ENCODE measurements at places on chromosomes 5 and 9.

DNA sequence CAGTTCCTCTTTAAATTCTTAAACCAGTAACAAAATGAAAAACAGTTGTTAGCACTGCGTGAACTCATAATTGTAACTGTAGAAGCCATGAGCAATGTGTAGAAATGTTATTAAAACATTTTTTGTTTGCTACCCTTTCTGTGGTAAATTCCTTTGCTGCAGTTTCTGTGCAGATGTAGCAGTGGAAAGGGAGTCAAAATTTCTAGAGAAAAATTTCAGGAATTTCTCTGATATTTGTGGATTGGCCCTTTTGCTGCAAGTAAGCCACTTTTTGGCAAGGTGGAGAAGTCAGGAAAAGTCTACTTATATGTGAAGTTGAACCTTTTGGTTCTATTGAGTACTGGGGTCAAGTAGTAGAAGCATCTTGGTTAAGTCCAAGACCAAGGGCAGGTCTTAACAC is 10.1 kb downstream of the FBXL7 start:
- no peak for DNase-seq

DNA sequence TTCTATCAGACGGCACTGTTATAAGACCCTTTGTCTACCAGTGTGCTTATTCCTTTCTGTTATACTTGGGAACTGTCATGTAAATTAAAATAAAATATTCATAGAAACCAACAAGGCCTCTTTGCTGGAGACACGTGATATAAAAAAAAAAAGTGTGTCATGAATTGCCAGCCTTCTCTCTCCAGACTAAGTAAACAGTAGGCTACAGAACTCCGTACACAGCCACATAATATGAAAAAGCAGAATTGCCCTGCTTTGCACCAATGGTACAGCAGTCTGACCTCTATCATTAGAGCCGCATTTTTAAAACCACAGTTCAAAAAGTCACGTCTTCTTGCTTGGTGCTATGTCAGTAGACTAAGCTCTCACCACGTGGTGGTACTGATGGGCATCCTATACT is 231.3 kb downstream of the SEMA5A start:
- DNase-seq, result no peak

GRCh38 chr5:80083101-80083890 is 48.1 kb downstream of the THBS4 start:
- peak; percentile 23 for DNase-seq

DNA sequence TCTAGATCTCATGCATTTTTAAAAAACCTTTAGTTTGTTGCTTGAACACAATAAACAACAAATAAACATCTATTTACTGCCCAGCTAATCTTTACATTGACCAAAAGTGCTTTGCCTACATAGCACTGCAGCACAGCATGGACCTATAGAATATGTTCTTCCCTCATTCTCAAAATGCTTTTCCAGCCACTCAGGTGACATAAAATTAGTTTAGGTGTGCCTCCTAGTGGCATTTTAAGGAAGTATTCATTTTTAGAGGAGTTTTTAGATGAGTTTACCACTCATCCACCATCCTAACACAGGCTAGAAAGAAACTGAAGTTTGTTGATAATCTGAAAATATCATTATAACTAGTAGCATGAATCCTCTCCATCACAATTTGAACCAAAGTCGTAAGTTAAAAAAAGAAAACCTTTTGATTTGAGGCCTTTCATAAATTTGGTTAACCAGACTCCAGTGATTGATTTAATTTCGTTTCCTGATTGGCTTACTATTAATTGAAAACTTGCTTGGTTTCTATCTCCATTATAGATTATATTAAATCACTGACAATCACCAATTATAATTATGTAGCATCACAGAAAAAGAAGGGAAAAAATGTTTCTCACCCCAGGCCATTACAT is 12.6 kb downstream of the PLGRKT start:
- no peak for DNase-seq

DNA sequence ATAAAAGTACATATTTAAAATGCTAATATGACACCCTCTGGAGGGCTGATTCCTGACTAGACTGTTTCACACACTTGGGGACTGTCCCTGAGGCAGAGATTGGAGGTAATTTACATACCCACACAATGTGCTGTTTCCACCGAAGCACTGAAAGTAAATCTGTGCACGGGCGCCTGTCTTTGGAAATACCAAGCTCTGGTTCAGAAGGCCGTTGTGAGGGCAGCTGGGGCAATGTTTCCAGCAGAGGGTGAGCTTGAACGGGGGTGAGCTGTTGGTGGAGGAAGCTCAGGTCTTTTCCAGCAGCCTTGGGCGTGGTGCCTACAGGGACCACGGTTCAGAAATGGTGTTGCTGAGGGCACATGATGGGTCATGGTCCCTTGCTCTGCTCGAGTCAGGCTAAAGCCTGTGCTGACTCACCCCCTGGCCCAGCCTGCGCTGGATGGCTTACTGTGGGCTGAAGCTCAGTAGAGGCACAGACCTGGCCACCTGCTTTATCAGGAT is 25.8 kb upstream of the HMCN2 start:
- no peak for DNase-seq

- no peak for DNase-seq
Measured at GRCh38 chr9:131839281-131840084, 99.6 kb upstream of the RAPGEF1 start.

GRCh38 chr5:56088431-56088949 is 93.7 kb upstream of the IL6ST start:
- DNase-seq, result no peak

- DNase-seq, result no peak
Measured at GRCh38 chr9:129509533-129509928, 111.4 kb downstream of the C9orf50 start.

GRCh38 chr9:88187631-88188030 is 49.4 kb upstream of the SPATA31C2 start:
- DNase-seq, result no peak

- no peak for DNase-seq
Measured at GRCh38 chr5:158451203-158451992, 592.5 kb upstream of the CLINT1 start.

DNA sequence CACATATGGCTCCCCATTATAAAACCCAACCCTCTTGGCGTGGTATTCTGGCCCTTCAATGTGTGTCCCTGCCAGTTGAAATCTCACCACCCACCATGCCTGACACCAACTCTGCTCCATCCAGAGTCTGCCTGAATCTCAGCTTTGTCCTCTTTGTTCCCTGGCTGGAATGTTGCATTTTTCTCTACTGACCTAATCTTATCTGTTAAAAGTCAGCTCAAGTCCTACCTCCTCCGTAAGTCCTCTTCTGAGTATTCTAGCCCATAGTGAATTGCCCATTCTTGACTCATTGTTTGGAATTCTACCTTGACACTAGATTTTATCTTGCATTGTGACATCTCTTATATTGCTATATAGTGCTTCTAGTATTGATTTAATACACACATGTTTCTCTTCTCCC is 207.1 kb upstream of the VLDLR start:
- DNase-seq, result no peak

DNA sequence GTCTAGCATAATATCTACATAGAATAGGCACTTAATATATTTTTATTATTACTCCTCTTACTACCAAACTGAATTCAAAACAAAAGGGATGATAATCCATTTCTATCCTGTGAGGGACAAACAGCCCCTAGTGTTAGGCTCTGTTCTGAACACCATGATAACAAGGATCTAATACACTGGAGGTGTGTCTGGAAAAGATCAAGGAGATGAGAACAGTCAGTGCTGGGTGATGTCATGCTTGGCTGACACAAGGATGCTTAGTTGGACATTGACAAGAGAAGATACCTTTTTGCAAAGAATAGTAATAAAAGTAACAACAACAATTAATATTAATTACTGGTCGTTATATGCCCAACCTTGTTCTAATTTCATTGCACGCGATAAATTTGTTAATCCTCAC is 458.7 kb downstream of the EBF1 start:
- DNase-seq, result no peak

- no peak for DNase-seq
Measured at GRCh38 chr5:122468351-122469116, 156.5 kb downstream of the SNCAIP start.

DNA sequence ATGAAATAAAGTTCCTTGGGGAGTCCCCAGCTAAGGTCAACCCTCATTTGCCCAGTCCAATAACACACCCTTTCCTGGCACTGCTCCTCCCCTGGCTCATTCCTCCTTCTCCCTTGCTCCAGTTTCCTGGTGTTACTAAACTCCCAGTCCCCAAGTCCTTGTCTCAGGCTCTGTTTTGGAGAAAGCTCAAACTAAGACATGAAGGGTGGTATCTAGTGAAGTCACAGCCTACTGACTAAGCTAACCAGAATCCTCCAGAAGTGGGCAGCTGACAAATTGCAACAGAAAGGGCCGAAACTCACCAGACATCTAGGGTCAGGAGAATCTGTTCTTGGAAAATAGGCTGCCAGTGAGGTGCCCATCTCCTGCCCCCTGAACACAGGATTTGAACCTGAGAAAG is 118.7 kb upstream of the NEK6 start:
- no peak for DNase-seq

DNA sequence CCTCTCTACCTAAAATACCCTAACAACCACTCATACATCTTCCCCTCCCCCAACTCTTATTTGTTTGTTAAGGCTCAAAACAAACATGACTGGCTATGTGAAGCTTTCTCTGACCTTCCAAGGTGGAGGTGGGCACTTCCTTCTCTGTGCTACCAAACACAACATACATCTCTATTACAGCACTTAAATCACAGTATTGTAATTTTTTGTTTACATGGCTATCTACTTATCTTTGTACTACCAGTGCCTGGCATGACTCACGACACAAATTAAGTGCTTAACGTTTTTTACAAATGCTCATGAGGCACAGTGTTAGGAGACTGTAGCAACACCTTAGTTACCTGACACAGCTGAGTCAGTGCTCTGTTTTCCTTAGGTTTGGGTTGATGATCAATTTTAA is 18.6 kb downstream of the HOMER1 start:
- no peak for DNase-seq

GRCh38 chr9:82110881-82111280 is 122.3 kb downstream of the SPATA31D1 start:
- no peak for DNase-seq

DNA sequence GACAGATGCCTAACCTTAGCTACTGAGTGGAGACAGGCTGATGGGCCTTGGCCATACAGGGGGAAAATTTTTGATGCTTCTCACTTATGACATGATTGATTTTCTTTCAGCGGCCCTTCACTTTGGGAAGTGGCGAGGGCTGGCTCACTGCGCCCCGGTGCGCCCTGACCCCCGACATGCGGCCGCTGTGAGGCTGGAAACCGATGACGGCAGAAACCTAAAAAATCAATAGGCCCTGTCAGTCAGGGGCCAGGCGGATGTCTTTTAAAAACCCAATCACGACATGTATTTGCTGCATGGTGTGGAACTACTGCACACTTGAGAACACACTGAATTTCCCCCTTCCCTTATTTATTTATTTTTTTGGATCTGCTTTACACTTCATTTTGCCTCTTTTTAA is 121.7 kb downstream of the EBF1 start:
- DNase-seq, result no peak

DNA sequence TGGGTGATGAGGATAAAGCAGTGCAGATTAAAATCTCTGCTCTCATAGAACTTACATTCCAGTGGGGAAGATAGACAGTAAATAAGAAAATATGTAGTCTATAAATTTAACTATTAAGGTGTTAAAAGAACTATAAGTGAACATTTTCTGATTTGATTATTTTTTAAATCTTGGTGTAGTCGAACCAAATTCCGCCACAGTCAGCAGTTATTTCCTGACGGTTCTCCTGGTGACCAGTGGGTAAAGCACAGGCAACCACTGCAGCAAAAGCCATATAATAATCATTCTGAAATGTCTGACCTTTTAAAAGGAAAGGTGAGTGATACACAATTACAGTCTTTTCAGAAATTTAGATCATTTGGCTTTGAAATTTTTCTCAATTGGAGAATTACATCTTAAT is 27.2 kb downstream of the DCP2 start:
- no peak for DNase-seq

GRCh38 chr5:98460536-98460935 is 312.9 kb upstream of the RGMB start:
- no peak for DNase-seq

GRCh38 chr5:1167728-1168709 is 33.4 kb upstream of the SLC6A19 start:
- DNase-seq, result peak; percentile 50

GRCh38 chr5:133794771-133795415 is 173.5 kb downstream of the C5orf15 start:
- no peak for DNase-seq

- no peak for DNase-seq
Measured at GRCh38 chr5:31285025-31285424, 91.5 kb downstream of the CDH6 start.

DNA sequence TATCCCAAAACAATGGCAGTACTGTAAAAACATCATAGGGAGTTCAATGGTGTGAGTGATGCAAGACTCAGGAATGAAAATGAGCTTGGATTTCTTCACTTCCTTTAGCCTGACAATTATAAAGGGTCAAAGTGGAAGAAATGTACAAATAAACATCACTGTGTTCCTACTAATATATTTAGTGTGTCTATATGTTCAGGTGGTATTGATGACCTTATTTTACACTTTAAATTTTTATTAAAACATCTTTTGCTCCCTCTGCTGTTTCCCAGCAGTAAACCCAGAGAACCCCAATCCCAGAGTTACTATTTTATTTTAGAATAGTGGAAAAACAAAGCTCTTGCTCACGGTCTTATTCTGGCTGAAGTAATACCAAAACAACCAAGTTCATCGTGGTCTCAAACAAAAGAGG is 2.0 kb downstream of the LOX start:
- no peak for DNase-seq

DNA sequence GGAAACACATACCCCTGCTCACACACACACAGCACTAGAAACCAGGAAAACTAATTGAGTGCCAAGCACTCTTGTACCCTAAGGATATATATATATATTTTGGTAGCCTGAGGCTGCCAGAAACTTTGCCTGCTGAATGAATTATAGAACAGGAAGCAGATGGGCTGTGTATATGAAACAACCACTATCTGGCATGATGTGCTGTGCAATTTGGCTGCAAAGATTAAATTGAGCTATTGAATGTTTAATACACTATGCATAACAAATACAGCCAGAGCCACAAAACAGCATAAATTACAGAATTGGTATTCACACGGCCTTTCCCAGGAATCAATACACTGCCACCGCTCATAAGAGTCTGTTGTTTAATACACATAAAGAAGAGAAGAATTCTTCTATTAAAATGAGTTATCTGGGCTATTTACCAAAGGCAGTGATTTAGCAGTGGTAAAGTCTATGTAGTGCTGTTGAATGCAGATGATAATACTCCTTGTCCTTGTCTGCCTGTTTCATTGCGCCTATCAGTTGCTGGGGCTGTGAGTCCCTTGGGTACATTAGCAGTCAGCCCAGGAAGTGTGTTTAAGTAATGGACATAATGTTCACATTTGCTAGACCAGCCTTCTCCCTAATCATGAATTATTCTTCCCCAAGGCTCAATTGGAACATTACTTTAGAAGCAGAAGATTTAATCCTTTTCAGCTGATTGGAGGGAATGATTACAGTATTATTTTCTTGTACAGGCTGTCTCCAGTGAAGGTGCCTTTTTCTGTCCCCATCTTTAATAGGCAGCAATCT is 294.3 kb downstream of the TLE1 start:
- DNase-seq, result no peak

DNA sequence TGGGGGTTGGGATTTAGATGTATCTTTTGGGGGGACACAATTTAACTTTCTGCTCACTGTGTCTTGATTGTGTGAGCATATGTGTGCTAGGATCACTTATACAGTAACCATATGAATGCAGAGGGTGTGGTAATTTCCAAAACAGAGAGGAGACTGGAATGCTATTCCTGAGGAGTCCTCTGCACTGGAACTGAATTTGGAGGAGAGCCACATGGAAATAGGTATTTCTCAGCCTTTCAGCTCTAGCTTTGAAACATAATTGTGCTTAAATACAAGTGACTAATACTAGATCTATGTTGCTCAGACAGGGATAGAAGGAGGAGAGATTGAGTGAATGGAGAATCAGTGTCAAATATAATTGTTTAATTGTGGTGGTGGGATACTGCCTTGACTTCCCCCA is 45.5 kb downstream of the FOCAD start:
- DNase-seq, result no peak

All from hippocampal formation (tissue), 2 donors.